ENCODE measurements at places on chromosomes 6 and 20.
A peak's percentile ranks its signal among the peaks of the same experiment; 100 is the strongest.

DNA sequence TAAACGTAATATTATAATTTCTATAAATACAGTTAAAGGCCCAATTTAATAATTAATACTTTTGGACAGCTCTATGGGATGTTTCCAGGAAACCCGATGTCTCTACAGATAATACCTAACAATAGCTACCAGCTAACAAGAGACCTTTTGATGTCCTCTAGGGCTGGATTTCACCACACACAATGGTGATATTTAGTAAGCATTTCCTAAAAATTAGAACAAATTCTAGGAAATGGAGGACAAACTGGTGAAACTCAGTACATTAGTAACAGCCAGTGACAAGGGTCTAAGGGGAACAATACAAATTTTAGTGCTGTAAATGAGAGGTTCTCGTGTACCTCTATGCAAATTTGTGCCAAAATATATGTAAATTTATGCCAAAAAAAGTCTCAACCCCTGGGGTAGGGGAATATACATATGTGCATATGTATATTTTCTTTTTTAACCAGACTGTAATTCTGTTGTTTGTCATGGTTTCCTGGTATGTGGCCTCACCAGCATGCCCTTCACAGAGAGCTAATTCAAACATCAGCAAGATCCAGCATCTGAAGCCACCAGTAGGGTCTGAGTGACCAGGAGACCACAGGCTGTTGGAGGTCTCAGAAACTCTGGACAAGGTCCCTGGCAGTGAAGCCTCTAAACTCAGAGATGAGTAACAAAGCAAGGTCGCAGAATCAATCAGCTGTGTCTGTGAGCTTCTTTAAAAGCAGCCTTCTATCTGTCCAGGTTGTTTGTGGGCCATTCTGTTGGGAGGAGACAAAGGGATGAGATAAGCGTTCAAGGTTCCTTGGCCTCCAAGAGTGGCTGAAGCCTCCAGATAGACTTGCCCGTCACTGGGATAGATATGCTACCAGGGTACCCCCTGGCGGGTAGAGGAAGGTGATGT, 235.1 kb upstream of the RREB1 start:
- DNase-seq = no peak
- no peaks in the 10 kb centered on the region for H3K4me1 ChIP-seq
- no peak overlapping the region for H3K27ac ChIP-seq
- no peaks in the 10 kb centered on the region for H3K27me3 ChIP-seq

DNA sequence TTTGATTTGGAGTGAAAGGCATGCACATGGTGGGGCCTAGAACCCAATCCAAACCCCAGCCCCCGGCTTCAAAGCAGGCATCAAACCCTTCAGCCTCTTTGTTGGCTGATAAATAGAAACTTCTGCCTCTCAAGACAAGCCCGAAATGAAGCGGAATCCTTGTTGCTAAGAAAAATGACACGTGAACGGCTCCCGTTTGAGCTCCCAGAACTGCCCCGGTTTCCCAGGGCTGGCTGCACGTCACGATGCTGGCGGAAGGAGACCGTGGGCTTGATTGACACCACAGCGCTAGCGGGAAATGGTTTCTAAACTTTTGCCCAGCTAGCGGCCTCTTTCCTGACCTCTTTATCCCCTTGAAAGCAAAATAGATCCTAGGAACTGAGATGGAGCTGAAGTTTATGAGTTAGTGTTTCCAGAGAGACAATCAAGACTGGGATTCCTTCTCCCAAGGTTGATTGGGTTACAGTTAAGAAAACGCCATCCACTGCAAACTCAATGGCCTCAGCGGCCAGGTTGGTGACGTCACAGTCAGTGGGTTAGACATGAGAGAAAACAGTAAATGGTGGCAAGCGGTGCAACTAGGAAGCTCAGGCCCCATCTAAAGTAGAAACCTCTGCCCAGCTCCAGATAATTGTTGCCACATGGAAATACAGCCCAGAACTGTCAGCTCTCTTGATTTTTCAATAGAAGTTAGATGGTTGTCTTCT, 117.0 kb downstream of the ANKRD60 start:
- H3K4me3 ChIP-seq = no peak overlapping the region
- DNase-seq = no peak
- H3K27me3 ChIP-seq = peaks cover 33% of the 10 kb centered on the region

GRCh38 chr6:150126641-150127291, 16.1 kb upstream of the PPP1R14C start:
- no peaks in the 10 kb centered on the region for H3K4me1 ChIP-seq
- no peak for DNase-seq
- no peak overlapping the region for H3K27ac ChIP-seq

- no peaks in the 10 kb centered on the region for H3K4me1 ChIP-seq
- H3K27me3 ChIP-seq = no peaks in the 10 kb centered on the region
- no peak overlapping the region for H3K27ac ChIP-seq
- no peak overlapping the region for H3K4me3 ChIP-seq
- no peak for DNase-seq
Measured at GRCh38 chr6:157659536-157660271, 163.3 kb upstream of the SNX9 start.

DNA sequence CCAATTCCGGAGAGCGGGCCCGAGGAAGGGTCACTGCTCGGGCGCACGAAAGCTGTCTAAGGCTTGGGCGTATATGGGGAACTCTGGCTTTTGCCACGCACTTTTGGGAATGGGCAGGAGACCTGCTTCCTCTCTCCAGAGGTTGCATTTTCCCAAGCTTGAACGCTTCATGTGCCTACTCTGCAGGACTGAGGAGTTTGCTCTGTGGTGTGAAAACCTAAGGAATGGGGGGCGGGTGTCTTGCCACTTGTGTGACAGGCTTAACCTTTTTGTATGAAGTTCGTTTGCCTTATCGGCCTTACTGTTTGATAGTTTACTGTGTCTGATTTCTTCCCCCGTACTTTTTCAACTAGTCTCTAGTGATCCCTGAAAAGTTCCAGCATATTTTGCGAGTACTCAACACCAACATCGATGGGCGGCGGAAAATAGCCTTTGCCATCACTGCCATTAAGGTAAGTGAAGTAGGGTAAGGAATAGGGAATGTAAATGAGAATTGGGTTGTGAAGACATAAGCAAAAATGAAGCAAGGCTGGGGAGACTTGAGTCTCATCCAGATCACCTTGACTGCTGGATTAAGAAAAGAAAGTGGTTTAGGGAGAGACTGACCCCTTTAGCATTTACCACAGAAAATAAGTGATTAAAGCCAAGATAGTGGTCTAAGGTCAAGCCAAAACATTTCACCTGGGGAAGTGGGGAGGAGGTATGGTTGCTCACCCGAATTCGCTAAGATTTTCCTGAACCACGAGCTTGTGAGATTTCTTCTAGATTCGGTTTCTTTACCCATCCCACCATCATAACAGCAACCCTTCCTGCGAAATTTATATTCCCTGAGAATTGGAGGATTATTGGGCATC, 627 bp downstream of the RPS18 start:
- H3K4me1 ChIP-seq = peaks cover 67% of the 10 kb centered on the region
- peak overlapping the region; percentile 92 for H3K27ac ChIP-seq
- no peak for DNase-seq
- H3K27me3 ChIP-seq = no peaks in the 10 kb centered on the region

DNA sequence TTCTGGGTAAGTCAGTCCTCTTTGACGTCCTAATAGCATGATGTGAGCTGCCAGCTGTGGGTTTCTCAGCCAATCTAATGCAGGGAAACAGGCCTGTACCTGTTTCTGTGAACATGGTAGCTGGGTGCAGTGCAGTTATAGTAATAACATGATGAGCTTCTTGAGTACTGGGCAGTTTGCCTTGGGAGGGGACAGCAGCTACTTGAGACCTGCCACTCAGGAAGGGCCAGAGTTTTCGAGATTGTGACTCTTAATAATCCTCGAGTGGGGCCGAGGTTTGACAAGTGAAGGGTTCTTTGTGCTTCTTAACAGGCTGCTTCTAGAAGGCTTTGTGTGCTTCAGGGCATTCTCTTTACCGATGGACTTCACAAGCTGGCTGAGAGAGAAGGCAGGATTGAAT, 180.1 kb downstream of the JARID2 start:
- H3K4me3 ChIP-seq = no peak overlapping the region
- H3K27me3 ChIP-seq = no peaks in the 10 kb centered on the region
- H3K36me3 ChIP-seq = no peaks in the 10 kb centered on the region
- H3K27ac ChIP-seq = no peak overlapping the region

DNA sequence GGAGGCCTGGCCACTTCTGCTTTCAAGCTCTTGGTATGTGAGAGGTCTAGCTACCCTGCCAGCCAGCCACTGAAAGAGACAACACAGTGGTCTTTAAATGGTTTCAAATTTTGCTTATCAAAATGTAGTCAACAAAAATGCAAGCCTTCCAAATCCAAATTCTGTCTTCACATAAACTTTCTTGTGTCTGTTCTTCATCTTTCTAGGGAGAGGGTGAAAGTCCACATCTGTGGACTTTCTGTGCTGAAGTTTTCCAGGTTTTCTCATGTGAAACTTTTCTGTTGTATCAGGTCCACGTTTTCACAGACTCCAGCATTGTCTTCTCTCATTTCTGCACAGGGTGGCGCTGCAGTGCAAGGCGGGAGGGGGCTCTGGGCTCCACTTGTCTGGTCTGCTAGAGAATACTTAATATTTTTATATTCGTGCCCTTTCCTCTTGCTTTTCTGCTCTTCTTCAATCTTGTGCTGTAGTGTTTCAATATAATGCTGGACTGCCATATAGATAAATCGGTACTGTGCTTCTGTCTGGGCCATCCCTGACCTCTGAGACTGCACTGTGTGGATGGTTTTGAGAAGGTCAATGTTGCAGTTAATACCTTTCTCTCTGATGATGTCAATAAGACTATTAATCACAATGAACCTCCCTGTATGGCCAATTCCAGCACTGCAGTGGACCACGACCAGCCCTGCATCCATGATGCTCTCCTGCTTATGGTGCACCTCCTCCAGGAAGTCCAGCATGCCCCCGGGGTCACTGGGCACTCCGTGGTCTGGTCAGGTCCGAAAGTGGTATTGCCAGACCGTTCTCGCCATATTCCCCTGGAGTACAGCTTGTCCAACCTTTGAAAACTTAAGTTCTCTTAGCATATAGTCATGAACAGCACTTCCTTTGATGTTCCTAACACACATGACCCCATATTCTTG, 161.6 kb upstream of the TNFAIP3 start:
- H3K36me3 ChIP-seq = no peaks in the 10 kb centered on the region
- peaks cover 49% of the 10 kb centered on the region for H3K4me1 ChIP-seq
- no peaks in the 10 kb centered on the region for H3K27me3 ChIP-seq
- H3K4me3 ChIP-seq = no peak overlapping the region
- H3K27ac ChIP-seq = no peak overlapping the region

- no peak for DNase-seq
- no peak overlapping the region for H3K27ac ChIP-seq
- no peak overlapping the region for H3K4me3 ChIP-seq
- H3K36me3 ChIP-seq = no peaks in the 10 kb centered on the region
Measured at GRCh38 chr20:39282619-39283092, 320.5 kb downstream of the DHX35 start.

GRCh38 chr6:2978923-2979322, 7.6 kb upstream of the SERPINB6 start:
- H3K27ac ChIP-seq = no peak overlapping the region
- peaks cover 4% of the 10 kb centered on the region for H3K27me3 ChIP-seq
- no peak for DNase-seq
- no peak overlapping the region for H3K4me3 ChIP-seq

DNA sequence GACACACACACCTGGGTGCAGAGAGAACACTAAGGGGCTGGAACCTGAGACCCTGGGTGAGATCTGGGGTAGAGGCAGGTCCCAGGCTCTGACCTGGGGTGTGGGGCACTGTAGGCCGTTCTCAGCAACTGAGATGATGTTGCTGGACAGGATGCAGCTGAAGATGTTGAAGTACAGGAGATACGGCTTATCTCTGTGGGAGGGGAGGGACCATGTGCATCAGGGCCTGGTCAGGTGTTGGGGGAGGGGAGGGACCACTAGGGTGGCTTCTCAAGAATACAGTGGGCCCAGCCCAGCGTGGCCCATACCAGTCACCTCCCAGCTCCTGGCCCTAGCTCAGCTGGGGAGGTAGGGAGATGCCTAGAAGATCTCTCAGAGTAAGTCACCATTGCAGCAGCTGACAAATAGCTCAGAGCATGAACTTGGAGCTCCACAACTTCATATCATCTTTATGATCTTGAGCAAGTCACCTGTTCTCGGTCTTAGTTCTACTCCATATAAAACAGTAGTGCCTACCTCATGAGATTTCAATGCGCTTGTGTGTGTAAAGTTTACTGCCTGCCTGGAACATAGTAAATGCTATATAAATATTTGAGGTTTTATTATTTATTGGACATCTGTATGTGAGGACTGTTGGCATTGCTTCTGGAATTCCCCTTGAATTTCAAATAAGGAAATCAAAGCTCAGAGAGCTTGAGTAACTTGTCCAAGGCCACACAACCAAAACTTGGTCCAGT, 3.8 kb downstream of the SLC44A4 start:
- H3K4me3 ChIP-seq = no peak overlapping the region
- H3K27ac ChIP-seq = no peak overlapping the region
- H3K36me3 ChIP-seq = peaks cover 6% of the 10 kb centered on the region
- no peak for DNase-seq
- no peaks in the 10 kb centered on the region for H3K27me3 ChIP-seq
- peaks cover 5% of the 10 kb centered on the region for H3K4me1 ChIP-seq

- H3K27me3 ChIP-seq = no peaks in the 10 kb centered on the region
- no peak for DNase-seq
- no peak overlapping the region for H3K27ac ChIP-seq
- no peak overlapping the region for H3K4me3 ChIP-seq
- H3K36me3 ChIP-seq = no peaks in the 10 kb centered on the region
- H3K4me1 ChIP-seq = no peaks in the 10 kb centered on the region
Measured at GRCh38 chr6:169207482-169207881, 46.2 kb downstream of the THBS2 start.

GRCh38 chr20:49591217-49591865, 23.4 kb upstream of the PTGIS start:
- H3K4me1 ChIP-seq = peaks cover 40% of the 10 kb centered on the region
- no peak overlapping the region for H3K27ac ChIP-seq
- DNase-seq = no peak
- no peaks in the 10 kb centered on the region for H3K27me3 ChIP-seq
- H3K4me3 ChIP-seq = no peak overlapping the region

DNA sequence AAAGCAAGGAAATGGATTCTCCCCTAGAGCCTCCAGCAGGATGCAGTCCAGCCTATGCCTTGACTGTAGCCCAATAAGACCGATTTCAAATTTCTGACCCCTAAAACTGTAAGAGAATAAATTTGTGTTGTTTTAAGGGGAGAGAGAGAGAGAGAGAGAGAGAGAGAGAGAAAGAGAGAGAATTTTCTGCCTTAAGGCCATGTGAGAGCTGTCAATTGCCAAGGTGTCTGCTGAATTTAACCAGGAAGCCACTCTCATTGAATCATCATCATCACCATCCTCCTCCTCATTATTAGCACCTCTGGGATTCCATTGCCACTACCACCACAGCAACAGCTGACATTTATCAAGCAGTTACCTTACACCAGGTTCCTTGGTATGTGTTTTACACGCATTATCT, 27.8 kb upstream of the TNFRSF21 start:
- no peak overlapping the region for H3K4me3 ChIP-seq
- DNase-seq = no peak
- no peak overlapping the region for H3K27ac ChIP-seq
- no peaks in the 10 kb centered on the region for H3K36me3 ChIP-seq
- H3K27me3 ChIP-seq = no peaks in the 10 kb centered on the region

All from CD4-positive, alpha-beta T cell (primary cell).